Large intestine (tissue), 12 donors: ENCODE measurements at places on chromosomes 3 and 15. TPM values are rescaled to one million over a fixed set of nuclear protein-coding genes. Genes with fewer than 3 reads are reported as not detected.

- H3K4me3 ChIP-seq: no peak overlapping the region
- no peaks in the 10 kb centered on the region for H3K27me3 ChIP-seq
- no peaks in the 10 kb centered on the region for H3K36me3 ChIP-seq
- H3K27ac ChIP-seq: no peak overlapping the region
- DNase-seq: no peak
- peaks cover 6% of the 10 kb centered on the region for H3K4me1 ChIP-seq
Observed at GRCh38 chr3:142029791-142030190, 119.6 kb downstream of the TFDP2 start.

DNA sequence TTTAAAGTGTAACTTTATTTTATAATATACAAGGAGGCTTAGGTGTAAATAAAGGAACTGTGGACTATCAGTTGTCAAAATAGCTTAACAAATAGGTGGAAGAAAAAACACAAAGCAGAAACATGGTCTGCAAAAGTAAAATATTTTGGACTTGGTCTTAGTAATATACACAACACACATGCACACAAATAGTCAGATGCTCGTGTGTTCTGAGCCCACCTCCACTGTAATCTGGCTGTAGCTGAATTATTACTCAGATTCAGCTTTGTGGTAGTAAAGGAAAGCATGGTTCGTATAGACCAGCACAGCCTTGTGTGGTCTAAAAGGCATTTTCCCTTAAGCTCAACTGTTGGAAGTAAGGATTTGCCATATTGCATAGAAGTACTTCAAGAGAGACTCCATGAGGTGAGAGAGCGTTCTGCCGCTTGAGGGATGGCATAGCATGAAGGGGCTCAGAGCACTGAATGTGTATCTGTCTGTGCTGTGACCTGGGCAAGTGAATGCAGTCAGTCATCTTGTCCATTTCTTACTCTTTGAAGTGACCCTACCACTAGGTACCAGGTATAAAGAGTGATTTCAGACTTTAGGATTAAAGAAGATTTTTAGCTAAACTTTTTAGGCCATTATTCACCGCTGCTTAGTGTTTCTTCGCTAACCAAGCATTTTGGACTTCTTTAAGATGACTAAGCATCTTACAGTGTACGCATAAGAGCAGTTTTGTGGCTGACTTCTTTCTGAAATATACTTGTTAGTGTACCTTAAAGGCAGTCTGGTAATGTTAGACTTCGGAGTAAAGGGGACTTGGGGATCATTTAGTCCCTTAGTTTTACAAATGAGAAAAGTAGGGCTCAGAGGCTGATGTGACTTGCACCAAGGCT is 15.2 kb downstream of the TPM1 start:
- no peak overlapping the region for H3K4me3 ChIP-seq
- no peak overlapping the region for H3K27ac ChIP-seq
- peaks cover 32% of the 10 kb centered on the region for H3K4me1 ChIP-seq
- H3K27me3 ChIP-seq: no peaks in the 10 kb centered on the region

DNA sequence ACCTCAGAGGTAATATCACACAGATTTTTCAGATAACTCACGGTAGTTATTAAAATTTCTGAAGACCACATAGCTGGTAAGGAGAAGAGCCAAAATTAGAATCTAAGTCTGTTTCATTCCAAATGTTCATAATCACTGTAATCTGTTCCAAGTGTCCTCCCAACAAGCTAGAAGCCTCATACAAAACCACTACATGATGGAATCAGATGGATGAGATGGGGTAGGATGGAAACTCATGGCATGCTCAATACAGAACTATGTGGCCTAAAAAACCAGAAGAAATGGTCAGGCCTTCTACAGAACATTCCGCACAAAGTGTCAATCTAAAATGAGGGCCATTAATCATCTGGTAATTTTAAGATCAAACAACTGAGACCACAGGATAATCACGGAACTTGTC is 91.8 kb downstream of the THBS1 start:
- H3K27ac ChIP-seq: no peak overlapping the region
- H3K27me3 ChIP-seq: no peaks in the 10 kb centered on the region
- no peak for DNase-seq
- no peaks in the 10 kb centered on the region for H3K36me3 ChIP-seq
- no peaks in the 10 kb centered on the region for H3K4me1 ChIP-seq

DNA sequence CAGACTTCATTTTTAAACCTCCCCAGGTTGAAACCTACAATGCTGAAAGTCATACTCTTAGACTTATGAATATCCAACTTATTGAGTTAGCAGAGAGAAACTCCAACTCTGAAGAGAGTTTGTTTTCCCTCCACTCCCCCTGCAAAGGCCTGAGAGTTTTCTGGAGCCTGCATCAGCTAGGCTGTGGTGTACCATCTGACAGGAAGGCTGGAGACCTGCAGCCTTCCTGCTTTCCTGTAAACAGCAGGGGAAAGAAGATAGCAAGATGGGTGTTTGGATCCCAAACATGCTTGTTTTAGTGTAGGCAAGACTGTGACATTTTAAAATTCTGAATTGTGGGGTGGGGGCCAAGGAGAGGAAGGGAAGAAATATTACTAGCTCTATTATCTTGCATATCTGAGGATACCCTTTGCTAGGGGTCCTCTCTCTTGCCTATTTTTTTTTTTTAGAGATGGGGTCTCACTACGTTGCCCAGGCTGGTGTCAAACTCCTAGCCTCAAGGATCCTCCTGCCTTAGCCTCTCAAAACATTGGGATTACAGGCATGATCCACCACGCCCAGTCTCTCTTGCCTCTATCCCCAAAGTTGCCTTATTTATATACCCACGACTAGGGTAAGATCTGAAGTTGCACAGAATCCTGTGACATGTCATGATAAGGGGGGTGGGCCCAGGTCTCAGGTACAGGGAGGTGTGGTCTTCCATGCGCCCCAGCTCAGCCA is 51.0 kb upstream of the USP3 start:
- no peak overlapping the region for H3K4me3 ChIP-seq
- H3K27me3 ChIP-seq: no peaks in the 10 kb centered on the region
- H3K4me1 ChIP-seq: peaks cover 10% of the 10 kb centered on the region
- H3K27ac ChIP-seq: no peak overlapping the region
- DNase-seq: no peak

TRANK1 gene
- polyA plus RNA-seq: 10.7 TPM
